ENCODE measurements at places on chromosomes 5 and 9.

DNA sequence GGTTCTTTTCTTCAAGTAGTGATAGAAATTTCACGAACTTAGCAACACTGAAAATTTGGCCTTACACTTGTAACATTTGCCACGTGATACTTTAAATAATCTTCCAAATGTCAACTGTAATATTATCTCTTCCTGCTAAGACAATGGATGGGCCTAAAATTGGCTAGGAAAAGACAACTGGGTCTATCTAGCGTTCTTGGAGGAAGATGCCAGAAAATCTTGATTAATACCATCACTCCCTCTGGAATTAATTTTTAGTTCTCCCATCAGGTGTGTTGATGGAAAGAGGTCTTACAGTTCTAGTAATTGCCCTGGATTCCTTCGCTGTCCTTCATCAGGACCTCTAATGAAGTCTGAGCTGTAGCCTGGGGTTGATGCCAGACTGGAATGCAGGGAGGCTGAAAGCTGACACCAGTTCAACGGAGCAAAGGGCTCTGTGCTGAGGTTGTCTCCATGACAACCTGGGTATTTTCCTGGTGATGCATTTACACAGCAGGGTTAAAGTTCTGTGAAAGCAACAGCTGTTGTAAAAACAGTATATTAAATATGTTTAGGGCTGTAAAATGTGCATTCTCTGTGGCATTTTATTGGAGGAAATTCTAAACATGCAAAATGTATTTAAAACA is 92.3 kb downstream of the GAS1 start:
- no peak for DNase-seq

- DNase-seq: no peak
Measured at GRCh38 chr5:74310997-74311930, 329.3 kb downstream of the ENC1 start.

GRCh38 chr5:149325166-149325735 is 20.0 kb upstream of the GRPEL2 start:
- DNase-seq: no peak

DNA sequence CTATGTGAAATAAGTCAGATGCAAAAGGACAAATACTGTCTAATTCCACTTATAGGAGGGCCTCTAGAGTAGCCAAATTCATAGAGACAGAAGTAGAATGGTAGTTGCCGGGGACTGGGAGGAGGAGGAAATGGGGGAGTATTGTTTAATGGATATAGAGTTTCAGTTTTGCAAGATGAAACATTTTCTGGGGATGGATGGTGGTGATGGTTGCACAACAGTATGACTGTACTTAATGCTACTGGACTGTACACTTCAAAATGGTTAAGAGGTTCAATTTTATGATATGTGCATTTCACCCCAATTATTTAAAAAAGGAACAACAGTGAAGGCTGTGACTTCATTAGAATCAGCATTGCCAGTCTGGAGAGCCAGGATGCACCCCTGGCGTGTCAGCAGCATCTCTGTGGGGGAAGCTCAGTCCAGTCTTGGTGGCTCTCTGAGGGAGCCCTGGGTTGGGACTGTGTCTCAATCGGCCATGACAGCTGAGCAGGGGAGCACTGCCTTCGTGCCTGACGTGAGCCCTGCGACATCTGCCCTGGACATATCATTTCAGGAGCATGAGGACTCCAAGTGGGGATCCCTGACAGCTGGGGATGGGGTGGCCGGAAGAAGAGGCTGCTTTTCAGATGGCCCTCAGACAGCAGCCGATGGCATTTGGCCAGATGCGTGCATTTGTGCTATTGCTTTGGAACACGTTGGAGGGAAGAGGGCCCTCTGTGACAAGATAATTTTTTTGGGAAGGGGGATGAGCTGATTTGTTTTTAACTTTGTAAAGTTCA is 130.8 kb upstream of the STC2 start:
- no peak for DNase-seq

DNA sequence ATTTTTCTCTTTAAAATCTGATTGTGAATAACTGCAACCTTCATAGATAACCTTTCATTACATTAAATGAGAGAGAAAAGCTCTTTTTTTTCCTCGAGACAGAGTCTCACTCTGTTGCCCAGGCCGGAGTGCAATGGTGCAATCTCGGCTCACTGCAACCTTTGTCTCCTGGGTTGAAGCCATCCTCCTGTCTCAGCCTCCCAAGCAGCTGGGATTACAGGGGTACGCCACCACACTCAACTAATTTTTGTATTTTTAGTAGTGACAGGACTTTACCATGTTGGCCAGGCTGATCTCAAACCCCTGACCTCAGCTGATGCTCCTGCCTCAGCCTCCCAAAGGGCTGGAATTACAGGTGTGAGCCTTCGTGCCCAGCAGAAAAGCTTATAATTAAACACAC is 69.9 kb upstream of the ERBIN start:
- DNase-seq: no peak

- no peak for DNase-seq
Measured at GRCh38 chr9:115694014-115694413, 459.6 kb upstream of the PAPPA start.

DNA sequence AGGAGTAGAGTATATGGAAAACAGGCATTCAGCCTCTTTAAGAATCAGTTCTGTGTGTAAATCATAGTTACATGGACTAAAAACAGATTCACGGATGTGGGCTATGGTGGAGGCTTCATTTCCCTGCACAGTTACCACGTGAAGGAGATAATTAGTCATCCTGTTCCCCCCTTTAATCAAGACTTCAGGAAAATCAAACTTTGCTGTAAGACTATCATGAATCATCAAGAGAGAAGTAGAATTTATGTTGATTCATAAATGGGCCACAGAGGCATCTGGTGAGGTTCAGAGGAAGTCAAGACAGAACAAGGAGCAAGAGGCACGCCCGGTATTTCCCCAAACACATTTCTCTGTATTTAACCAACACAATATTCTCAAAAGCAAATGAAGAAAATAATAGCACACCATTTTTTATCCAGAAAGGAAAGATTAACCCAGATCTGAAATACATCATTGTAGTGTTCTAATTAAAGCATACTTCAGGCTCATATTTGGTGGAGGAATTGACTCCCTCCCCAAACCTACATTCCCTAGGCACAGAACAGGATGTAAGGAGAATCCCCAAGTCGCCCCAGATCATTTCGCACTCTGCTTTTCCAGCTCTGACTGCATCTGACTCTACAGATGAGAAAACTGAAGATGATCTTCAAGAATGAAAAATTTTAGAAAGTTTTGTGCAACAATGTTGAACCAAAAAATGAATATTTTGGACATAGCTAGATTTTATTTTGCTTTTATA is 175.8 kb upstream of the GAS1 start:
- no peak for DNase-seq

DNA sequence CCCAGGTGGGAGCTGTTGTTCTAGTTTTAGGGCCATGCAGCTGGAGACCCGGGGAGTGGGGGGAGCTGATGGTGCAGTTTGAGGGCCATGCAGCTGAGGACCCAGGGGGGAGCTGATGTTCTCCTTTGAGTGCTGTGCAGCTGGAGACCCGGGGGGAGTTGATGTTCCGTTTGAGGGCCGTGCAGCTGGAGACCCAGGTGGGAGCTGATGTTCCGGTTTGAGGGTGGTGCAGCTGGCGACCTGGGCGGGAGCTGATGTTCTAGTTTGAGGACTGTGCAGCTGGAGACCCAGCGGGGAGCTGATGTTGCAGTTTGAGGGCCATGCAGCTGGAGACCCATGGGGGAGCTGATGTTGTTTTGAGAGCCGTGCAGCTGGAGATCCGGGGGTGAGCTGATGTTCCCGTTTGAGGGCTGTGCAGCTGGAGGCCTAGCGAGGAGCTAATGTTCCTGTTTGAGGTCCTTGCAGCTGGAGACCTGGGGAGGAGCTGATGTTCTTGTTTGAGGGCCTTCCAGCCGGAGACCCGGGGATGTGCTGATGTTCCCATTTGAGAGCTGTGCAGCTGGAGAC is 14.6 kb downstream of the PDCD6 start:
- DNase-seq: no peak

GRCh38 chr9:13598738-13599137 is 319.2 kb upstream of the MPDZ start:
- DNase-seq: no peak

DNA sequence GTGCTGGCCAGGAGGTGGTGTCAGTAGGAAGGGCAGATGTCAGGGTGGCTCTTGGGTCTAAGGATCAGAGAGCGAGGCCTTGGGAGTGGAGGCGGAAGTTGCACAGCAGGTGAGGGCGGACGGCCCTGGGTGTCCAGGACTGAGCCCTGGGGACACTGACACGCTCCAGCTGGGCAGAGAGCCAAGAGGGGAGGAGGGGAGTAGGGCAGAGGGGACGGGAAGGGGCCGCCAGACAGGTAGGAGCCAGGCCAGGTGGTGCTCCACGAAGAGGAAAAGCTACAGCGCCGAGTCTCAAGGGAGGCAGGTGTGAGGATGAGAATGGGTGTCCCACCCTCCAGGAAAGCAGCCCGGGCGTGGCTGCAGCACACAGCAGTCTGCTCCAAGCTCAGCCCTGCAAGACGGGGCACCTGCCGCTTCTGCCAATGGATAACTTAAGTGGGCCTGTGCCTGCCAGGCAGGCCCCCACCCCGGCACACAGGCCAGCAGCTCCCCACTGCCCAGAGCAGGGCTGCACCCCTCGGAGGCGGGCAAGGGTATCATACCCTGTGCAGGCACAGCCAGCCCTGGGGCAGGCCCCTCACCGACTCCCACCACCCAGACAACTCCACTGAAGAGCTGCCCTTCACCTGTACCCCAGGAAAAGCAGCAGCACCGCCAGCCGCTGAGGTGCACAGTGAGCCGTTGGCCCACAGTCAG is 4.9 kb downstream of the TPRN start:
- DNase-seq: no peak

GRCh38 chr5:29942089-29942488 is 1251.4 kb upstream of the CDH6 start:
- DNase-seq: no peak

DNA sequence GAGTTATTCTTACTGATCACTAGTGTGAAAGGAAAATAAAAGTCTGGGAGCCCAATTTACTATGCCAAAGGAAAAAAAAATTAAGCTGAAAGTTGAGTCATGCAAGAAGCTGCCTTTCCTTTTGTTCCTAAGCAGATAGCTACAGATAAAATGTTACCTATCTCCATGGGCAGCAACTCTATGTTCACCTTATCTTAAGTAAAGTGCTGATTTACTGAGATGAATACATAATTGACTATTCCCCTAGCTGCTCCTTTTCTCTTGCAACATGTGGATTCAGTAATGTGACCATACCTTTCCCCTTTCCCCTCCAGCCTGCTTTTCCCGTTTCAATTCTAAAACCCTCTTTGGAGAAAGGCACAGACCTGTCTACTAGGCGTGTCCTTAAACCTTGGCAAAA is 62.7 kb upstream of the NR5A1 start:
- DNase-seq: no peak

DNA sequence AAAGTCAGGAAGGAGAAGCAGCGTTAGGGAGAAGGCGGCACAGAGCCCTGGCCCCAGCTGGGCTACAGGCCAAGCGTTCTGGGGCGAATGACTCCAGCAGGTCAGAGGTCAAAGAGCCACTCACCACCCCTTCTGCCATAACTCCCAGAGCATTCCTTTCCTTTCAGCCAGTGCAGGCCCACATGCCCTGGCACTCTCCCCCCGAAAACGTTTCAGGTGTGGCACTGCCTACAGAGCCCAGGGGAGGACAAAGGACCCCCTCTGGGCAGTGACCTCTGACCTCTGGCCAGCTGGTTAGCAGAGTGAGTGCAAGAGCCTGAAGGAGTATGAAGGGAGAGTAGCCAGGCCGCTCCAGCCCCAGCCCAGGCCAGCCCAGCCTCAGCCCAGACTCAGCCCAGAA is 4.9 kb downstream of the ABCA2 start:
- DNase-seq: no peak

DNA sequence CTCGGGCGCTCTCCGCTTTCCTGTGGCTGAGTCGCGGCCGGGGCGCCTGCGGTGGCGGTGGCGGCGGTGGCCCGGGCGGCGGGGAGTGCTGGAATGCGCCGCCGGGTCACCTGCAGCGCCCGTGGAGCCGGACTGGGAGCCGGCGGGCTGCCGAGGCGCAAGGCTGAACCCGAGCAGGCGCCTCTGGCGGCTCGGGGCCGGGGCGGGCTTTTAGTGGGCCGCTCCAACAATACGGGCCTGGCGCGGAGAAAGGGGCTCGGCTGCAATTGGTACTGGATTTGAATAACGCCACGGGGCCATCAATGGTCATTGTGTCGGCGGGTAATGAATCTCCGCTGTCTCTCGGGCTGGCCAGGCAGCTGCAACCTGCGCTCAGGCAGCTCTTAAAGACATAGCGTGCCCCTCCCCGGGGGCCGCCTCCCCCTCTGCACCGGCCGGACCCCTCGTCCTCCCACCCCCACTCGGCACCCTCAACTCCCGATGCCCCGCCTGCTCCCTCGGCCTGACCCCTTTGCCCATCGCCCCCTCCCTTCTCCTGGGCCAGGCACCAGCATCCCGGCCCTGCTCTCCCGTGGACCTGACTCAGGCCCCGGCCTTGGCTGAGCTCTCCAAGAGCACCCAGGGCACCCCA is 22.1 kb downstream of the URM1 start:
- DNase-seq: no peak
